T1000 (cell line): ENCODE measurements at places on chromosomes 7 and 10.
A peak's percentile ranks its signal among the peaks of the same experiment; 100 is the strongest.

DNA sequence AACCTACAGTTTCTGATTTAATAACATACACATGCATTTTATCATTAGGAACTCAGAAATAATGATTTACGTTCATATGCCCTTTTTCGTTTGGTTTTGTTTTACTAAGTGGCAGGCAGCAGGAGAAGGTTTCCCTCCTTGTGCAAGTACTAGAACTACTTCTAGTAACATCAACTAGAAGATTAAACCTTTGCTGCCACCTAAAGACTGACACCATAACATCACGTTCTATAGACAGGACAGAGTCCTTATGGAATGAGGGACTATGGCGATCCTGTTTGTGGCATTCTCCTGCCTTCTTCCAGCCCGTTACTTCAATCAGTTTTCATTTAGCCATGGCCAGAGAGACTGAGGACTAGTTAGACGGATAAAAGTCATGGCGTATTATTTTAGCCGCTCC is 53.2 kb downstream of the GAD2 start:
- DNase-seq = no peak

- DNase-seq = peak; percentile 36
Measured at GRCh38 chr7:55571511-55572377, 558 bp downstream of the VOPP1 start.

- no peak for DNase-seq
Measured at GRCh38 chr7:99132595-99133321, 11.2 kb downstream of the SMURF1 start.

- DNase-seq = no peak
Measured at GRCh38 chr10:50421026-50421719, 169.9 kb upstream of the ASAH2 start.

GRCh38 chr7:151215396-151215795 is 5.1 kb upstream of the H2BK1 start:
- DNase-seq = no peak

- DNase-seq = no peak
Measured at GRCh38 chr10:117656385-117657367, 114.1 kb downstream of the EMX2 start.

- no peak for DNase-seq
Measured at GRCh38 chr10:47358457-47358856, 10.3 kb downstream of the RBP3 start.

- no peak for DNase-seq
Measured at GRCh38 chr10:7035126-7035761, 375.6 kb downstream of the SFMBT2 start.

DNA sequence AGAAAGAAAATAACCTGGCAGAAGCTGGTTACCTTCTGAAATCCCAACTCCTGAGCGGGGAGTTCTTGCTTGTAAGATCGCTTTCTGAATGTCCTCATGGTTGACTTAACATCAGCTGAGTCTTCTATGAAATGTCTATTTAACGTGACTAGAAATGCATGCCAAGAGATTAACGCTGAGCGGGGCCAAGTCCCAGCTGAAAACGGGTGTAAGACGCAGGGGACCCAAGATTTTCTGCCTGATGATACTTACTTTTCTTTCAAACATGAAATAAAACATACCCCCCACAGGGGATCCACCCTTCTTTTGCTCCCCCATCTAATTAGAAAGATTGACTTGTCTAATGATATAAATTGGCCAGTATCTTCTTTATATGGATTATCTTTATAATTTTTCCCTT is 14.9 kb downstream of the OR9A2 start:
- DNase-seq = no peak

GRCh38 chr7:157955348-157955999 is 618.7 kb downstream of the DNAJB6 start:
- DNase-seq = no peak

GRCh38 chr10:102859911-102860310 is 5.9 kb downstream of the BORCS7 start:
- DNase-seq = no peak

GRCh38 chr7:2668401-2668800 is 19.6 kb upstream of the AMZ1 start:
- no peak for DNase-seq

GRCh38 chr10:95474228-95475002 is 86.8 kb downstream of the SORBS1 start:
- DNase-seq = no peak

- no peak for DNase-seq
Measured at GRCh38 chr7:73582664-73583202, 4.4 kb upstream of the TBL2 start.

GRCh38 chr7:2819161-2819953 is 24.8 kb downstream of the GNA12 start:
- DNase-seq = no peak

DNA sequence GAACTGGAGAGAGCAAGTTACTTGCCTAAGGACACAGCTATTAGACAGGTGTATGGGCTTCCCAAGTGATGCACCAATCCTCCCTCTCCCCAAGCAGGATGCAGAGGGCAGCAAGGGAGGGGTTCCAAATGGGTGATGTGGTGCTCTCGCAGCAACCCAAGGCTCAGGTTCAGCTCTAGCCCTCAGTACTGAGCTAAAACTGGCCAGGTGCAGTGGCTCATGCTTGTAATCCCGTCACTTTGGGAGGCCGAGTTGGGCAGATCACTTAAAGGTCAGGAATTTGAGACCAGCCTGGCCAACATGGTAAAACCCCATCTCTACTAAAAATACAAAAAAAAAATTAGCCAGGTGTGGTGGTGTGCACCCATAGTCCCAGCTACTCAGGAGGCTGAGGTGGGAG is 40.7 kb downstream of the GPRIN2 start:
- no peak for DNase-seq

GRCh38 chr7:36455646-36456045 is 66.0 kb downstream of the ANLN start:
- DNase-seq = no peak

DNA sequence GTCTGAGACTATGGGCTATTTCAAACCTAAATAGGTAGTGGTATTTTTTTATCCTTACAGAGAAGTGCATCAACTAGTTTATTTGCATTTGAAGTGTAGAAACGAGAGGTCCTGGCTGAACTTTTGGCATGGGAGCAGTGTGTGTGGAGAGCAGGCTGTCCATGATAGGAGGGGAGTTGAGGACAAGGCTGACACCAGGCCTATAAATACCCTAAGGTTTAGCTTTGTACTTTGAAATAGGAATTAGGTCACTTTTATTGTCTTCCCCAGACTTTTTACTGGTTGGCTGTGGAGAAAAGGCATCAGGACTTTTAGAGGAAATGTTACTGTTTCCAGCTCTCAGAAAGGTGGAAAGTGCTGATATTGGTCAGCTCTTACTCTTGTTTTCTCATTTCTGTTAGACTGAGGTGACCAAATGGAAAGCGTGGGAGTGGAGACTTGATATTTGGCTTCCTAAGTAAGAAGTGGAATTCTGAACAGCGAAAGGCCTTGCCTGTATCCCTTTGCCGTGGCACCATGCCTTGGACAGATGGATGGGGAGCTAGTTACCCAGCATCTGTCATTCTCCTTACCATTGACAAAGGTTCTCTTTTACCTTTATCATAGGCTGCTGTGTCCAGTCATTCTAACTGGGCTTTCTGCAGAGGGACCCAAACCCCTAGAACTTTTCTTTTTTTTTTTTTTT is 46.0 kb downstream of the GBF1 start:
- DNase-seq = no peak

DNA sequence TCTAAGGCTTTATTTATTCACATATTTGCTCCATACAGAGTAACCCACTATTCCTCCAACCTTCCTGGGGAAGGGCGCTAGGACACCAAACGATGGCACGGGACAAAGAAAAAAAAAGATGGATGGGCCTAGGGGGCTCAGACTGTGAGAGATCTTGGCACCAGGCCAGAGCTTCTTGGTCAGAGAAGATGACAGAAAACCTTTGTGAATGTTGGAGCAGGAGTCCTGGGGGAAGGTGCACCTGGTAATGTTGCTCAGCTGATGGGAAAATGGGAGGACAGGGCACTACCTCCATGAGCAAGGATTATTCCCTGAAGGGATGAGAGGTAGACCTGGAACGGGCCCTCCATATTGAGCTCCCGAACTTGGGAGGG is 1.4 kb upstream of the SH3PXD2A start:
- DNase-seq = no peak

DNA sequence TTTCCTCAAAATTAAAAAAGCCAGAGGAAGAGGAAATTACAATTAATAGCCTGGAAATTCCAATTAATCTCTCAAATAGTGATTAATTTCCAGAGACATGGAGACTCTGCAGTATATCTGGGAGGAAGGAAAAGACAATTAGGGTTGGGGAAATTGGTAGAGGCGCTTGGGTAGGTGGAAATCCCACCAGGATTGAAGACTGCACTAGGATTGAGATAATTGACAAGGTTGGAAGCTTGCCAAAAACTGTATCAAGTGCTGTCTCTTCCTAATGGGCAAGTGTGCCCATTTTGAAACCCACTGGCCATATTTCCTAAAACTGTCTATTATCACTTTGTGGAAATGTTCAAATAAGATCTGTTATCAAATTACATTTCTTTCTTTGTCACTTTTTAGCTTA is 21.6 kb downstream of the CHN2 start:
- no peak for DNase-seq

GRCh38 chr10:72124989-72125388 is 36.6 kb upstream of the SPOCK2 start:
- DNase-seq = no peak

DNA sequence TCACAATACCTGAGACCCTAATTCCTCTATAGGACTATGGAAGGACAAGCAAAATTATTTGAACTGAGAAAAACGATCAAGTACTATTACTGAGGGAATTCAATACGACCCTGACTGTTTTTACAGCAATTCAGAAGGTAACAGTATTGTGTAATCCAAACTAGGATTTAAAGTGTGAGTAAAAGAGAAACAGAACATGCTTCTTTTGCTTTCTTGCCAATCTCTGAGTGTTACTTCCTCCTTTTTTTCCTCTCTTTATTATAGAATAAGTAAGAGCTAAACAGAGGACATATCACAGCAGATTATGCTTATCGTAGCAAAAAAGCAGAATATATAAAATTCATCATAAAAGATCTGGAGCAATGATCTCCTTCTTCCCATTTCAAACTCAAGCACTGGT is 292.1 kb downstream of the THSD7A start:
- DNase-seq = no peak

DNA sequence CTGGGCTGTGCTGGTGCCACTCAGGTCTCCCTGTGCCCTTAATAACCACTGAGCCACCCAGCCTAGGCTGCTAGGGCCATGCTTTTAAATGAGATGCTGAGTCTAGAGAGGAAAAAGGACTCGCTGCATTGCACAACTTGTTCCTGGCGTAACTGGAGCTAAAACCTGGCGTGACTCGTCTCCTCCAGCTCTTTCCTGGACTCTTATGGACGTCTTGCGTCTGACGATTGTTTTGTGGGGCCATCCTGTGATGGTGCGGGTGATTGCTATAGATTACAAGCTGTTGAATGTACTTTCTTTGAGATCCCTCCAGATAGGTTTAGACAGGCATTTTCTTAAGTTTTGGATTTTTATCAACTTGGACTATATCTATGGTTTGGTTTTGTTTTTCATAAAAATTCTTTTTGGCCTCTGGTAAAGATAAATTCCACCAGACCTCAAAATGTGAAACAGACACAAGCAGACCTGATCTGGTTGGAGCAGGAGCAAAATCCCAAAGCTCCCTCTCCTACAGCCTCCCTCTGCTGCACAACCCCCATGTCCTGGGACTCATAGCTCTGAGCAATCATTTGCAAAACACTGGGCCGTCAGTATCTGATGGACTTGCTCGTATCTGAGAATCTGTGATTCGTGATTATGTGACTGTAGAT is 230.3 kb downstream of the ARHGAP12 start:
- no peak for DNase-seq

DNA sequence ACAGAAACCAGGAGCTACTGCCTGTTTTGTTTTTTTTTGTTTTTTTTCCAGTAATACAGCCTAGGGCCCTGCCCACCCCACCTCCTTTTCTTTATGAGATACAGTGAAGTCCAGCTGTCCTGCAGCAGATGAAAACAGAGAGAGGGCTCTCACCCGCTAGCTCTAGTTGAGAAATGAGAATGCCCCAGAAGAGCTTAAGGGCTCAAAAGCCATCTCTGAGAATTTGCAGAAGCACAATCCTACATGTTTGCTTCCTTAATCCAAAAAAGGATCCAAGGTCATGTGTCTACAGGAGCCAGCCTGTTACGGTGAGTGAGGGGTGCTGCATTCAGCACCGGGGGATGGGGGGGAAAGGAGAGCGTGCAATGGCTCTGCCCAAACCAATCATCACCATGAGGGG is 122.7 kb downstream of the KCNMA1 start:
- DNase-seq = no peak

- no peak for DNase-seq
Measured at GRCh38 chr10:55233505-55233904, 432.5 kb upstream of the PCDH15 start.

GRCh38 chr10:49373361-49373760 is 22.5 kb downstream of the DRGX start:
- no peak for DNase-seq

- DNase-seq = no peak
Measured at GRCh38 chr7:47895026-47895425, 53.2 kb downstream of the PKD1L1 start.

DNA sequence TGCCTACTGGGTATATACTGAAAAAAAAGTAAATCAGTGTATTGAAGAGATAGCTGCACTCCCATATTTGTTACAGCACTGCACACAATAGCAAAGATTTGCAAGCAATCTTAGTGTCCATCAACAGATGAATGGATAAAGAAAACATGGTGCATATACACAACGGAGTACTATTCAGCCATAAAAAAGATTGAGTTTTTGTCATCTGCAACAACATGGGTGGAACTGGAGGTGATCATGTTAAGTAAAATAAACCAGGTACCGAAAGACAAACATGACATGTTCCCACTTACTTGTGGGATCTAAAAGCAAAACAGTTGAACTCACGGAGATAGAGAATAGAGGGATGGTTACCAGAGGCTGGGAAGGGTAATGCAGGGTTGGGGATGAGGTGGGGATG is 34.2 kb upstream of the FAM171A1 start:
- DNase-seq = no peak

GRCh38 chr7:87347664-87348063 is 2.2 kb downstream of the CROT start:
- no peak for DNase-seq
